MM.1S (cell line): ENCODE measurements at places on chromosomes 16 and 17.

DNA sequence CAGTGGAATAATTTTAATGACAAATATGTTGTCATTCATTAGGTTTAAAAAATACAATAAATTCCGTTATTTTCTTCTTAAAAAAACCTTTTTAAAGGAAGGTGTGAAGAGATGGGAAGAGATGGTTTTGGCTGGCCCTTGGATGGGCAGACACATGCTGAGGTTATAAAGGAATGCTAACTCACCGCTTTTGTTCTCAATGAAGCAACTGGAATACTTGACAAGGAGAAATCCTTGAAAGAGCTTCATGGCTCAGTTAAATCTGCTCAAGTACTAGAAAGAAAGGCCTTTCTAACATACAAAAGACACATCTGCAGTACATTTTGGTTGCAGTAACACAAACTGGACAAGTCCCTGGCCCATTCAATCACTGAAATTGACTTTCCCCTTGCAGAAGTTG is 158.3 kb upstream of the KCNJ16 start:
- H3K27ac ChIP-seq, result no peak overlapping the region
- no peaks in the 10 kb centered on the region for H3K36me3 ChIP-seq
- H3K4me1 ChIP-seq, result no peaks in the 10 kb centered on the region
- H3K4me3 ChIP-seq, result no peak overlapping the region

- H3K27ac ChIP-seq, result no peak overlapping the region
- no peaks in the 10 kb centered on the region for H3K36me3 ChIP-seq
- no peak for DNase-seq
Measured at GRCh38 chr16:65875381-65876055, 491.0 kb upstream of the CDH5 start.

GRCh38 chr17:75033346-75034235 is 13.2 kb downstream of the ATP5PD start:
- no peaks in the 10 kb centered on the region for H3K36me3 ChIP-seq
- peak overlapping the region; percentile 51; the same call in 1 of the 2 replicates for H3K27ac ChIP-seq
- peak overlapping the region; percentile 73 for H3K4me3 ChIP-seq
- H3K4me1 ChIP-seq, result 0 out of 2 replicates have a peak, but pooled peaks cover 4% of the 10 kb centered on the region
- no peaks in the 10 kb centered on the region; the same call in 1 of the 2 replicates for H3K27me3 ChIP-seq
- peak; percentile 75 for DNase-seq

DNA sequence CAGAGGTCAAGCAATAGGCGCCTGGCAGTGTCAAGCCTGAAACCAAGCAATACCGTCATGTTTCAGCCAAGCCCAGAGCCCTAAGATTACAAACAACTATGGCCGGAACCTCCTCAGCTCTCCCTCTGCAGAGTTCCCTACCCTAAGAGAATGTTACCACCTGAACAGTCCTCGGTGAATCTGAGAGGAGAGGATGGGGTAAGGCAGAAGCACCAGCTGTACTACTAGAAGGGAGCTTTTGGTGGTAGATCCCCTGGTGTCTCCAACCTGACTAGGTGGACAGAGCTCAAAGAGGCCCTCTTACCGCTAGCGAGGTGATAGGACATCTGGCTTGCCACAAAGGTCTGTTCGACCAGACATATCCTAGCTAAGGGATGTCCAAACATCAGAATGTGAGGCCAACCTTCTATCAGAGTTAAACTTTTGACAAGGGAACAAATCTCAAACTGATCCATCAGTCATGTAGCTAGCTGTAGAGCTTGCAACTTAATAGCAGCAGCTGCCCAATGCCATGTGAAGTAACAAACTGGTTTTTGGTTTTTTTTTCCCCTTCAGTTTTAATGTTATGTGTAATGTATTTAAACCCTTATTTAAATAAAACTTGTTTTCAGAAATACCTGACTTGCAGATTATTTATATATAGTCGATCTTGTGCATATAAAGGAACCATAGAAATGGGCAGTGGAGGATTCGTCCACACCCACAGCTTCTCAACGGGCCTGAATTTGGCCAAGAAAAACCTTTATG is 2.5 kb downstream of the EIF1 start:
- DNase-seq, result no peak
- peaks cover 16% of the 10 kb centered on the region for H3K4me1 ChIP-seq
- H3K36me3 ChIP-seq, result peaks cover 37% of the 10 kb centered on the region
- no peaks in the 10 kb centered on the region for H3K27me3 ChIP-seq
- no peak overlapping the region for H3K4me3 ChIP-seq

DNA sequence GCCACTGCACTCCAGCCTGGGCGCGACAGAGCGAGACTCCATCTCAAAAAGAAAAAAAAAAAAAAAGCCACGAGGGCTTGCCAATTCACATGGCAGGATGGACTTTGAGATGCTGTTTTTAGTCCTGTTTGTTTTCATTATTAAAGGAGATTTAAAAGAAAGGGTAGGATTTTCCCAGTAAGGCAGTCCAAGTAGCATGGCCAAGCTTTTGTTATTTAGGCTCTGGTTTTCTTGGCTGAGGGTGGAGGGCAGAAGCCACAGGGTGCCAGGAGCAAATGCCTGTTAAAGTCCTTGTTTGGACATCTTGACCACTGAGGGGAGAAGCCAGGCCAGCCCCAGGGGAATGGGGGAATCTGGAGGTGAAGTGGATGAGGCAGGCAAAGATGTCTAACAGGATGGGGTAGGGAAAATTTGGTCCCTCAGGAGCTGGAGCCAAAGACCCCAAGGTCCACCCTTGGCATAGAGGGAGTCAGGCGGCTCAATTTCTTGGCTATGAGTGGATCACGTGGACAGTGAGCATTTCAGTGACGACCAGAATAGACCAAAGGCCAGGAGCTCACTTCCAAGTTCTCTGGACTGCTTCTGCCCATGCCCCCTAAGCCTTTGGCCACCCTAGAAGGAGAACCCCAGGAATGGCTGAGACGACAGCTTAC is 20.8 kb upstream of the PLLP start:
- no peak for DNase-seq
- H3K4me1 ChIP-seq, result peaks cover 8% of the 10 kb centered on the region; the same call in 1 of the 2 replicates
- H3K27me3 ChIP-seq, result no peaks in the 10 kb centered on the region

GRCh38 chr16:27429330-27429871 is 27.4 kb downstream of the IL21R start:
- H3K27me3 ChIP-seq, result no peaks in the 10 kb centered on the region
- no peak for DNase-seq
- H3K27ac ChIP-seq, result no peak overlapping the region
- H3K4me3 ChIP-seq, result no peak overlapping the region
- H3K36me3 ChIP-seq, result no peaks in the 10 kb centered on the region
- H3K4me1 ChIP-seq, result peaks cover 11% of the 10 kb centered on the region; the same call in 1 of the 2 replicates

DNA sequence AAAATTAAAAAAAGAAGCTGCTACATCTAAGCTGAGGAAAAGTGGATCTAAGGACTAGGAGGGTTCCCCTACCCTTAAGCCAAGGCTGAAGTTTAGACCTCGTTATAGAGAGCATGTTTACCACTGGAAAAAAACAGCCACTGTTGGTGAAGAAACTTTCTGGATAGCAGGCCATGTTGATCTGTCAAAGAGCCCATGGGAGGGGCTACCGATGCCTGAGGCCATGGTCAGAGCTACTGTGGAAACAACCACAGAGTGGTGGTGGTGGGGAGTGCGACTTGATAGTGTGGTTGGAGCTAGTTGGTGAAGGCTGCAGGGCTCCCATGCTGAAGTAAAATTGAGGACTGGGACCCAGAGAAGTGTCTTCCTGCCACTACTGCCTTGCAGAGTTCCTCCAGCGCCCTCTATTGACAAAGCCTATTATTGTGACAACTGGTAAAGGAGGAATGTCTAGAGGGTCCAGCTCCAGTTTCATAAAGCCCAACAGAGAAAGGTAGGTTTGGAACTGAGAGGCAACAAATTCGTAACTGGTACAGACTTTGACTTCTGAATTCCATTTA is 12.7 kb upstream of the FAM20A start:
- no peaks in the 10 kb centered on the region for H3K27me3 ChIP-seq
- H3K27ac ChIP-seq, result no peak overlapping the region
- no peak overlapping the region for H3K4me3 ChIP-seq
- DNase-seq, result peak; percentile 81
- peaks cover 11% of the 10 kb centered on the region for H3K4me1 ChIP-seq

DNA sequence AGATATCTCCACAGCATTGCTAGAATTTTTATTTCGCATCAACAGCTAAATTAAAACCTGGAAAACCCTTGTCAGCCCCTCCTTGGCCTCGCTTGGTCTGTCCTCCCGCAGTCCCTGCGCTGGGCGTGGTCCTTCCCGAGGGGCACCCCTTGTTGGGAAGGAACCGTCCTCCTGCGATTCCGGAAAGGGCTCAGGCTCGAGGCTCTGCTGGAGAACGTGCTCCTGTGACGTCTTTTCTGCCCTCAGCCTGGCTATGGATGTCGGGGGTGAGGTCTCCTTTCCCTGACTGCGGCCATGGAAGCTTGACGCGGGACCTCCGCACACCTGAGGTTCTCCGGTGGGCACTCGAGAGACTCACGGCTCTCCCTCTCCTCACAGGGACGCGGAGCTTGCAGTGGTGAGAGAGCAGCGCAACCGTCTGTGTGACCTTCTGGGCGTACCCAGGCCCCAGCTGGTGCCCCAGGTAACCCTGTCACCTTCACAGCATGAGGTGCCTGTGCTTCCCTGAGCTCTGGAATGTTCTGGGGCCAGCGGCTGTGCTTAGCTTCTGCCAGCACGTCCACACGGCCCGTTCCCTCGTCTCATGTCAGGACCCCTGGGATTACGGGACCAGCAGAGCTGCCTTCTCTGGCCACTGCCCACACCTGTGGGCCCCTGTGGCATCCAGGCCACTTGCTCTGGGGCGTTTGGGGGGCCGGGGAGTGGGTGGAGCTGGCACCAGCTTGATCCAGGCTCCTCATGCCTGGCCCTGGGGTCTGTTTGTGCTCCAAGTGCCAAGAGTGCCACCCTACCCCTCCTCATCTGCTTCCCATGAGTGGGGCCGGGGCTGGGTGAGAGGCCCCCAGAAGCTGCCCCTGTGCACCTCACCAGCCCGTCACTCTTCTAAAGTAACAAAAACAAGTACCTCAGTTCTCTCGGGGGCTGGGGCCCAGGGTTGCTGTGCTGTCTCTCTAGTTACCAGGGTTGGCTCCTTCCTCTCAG is 101.5 kb upstream of the ZNF750 start:
- H3K4me3 ChIP-seq, result no peak overlapping the region
- no peaks in the 10 kb centered on the region for H3K4me1 ChIP-seq
- no peaks in the 10 kb centered on the region for H3K36me3 ChIP-seq
- DNase-seq, result no peak
- no peaks in the 10 kb centered on the region for H3K27me3 ChIP-seq
